ENCODE measurements at places on chromosomes 16 and 17.

DNA sequence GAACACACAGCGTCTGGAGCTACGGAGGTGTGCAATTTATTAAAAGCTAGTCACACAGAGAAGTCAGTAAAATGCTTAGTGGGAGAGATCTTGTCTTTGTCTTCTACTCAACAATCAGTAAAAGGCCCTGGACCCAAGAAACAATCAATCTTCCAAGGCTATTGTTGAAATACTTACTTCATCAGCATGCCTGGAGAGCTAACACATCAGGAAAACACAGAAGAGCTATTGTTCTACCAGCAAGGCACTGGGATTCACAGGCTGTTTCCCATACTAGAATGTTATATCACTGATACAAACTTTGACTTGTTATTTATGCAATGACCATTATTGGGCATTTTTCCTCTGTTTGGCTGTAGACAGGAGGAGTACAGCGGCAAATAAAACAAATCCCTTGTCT is 247.8 kb upstream of the ERCC4 start:
- DNase-seq: no peak

- no peak for DNase-seq
These were observed 7.3 kb upstream of the CUEDC1 start for GRCh38 chr17:57962279-57963148.

DNA sequence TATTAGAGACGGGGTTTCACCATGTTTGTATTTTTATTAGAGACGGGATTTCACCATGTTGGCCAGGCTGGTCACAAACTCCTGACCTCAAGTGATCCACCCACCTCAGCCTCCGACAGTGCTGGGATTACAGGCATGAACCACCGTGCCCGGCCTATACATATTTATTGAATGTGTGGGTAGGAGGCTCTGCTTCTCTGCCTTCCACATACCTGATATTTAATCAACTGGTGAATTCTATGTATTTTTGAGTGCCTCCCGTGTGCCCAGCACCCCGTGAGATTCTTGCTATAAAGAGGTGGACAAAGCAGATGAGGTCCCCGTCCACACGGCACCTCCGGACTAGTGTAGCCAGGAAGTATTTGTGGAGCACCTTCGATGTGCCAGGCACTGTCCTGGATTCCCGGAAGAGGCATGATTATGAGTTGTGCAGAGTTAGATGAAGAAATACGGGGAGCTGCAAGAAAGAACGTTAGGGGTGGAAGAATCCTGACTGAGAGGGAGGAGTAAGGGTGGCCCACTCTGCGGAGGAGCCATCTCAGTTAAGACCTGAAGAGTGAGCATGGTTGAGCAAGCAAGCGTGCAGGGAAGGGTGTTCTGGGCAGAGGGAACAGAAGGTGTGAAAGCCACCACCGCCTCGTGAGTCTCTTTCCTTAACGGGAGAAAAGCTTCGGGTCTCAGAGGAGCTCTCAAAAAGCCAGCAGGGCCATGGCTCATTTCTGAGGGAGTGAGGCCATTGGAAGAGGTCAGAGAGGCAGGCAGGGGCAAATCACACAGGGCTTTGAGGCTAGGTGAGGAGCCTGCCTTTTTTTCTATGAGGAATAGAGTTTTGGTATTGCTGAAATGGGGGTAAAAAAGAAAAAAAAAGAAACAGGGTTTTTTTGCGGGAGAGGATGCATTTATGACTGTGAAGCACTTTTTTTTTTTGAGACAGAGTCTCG is 21.2 kb downstream of the CRISPLD2 start:
- no peak for DNase-seq

DNA sequence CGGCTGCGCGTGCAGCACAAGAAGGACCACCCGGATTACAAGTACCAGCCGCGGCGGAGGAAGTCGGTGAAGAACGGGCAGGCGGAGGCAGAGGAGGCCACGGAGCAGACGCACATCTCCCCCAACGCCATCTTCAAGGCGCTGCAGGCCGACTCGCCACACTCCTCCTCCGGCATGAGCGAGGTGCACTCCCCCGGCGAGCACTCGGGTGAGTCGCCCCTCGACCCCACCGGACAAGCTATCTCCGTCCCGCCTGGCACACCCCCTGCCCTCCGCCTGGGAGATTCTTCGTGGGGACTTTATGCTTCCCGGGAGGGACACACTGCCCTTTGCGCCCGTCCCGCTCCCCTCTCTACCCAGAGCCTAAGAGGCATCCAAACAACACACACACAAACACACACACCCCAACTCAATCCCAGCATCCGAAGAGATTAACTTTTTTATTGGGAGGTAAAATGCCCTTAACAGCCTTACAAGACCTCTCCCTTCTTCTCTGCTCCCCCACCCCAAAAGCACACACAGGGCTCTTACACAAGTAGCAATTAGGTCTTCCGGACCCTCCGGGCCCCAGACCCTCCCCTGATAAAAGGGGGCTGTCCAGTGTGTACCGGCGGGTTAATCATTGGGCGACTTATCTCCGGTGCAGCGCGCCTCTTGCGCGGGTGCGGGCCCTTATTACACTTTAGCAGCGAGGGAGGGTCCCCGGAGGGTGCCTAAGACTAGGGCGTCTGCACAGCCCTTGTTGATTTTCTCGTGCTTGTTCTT is 2.1 kb downstream of the SOX9 start:
- peak; percentile 60 for DNase-seq

DNA sequence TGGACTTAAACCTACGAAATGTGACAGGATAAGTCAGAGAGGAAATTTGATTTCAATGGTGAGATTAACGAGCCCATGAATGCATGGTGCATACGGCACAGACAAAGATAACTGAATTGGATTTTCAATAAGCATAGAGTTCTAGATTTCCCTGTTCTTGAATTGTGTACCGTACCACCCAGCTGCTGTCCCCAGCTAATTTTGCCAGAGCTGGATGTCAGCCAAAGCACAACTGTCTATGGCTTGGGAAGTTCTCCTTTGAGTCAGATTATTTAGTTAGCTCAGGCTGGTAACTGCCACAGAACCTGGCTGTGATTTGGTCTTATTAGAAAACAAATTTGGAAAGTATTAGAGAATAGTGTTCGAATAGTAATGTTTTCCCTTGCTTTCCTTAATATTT is 143.1 kb downstream of the CDH13 start:
- DNase-seq: no peak

Data from adipocyte (in vitro differentiated cells).